H1 (cell line): ENCODE measurements at places on chromosomes 12 and 14. TPM values are rescaled to one million over a fixed set of nuclear protein-coding genes. Genes with fewer than 3 reads are reported as not detected.

DNA sequence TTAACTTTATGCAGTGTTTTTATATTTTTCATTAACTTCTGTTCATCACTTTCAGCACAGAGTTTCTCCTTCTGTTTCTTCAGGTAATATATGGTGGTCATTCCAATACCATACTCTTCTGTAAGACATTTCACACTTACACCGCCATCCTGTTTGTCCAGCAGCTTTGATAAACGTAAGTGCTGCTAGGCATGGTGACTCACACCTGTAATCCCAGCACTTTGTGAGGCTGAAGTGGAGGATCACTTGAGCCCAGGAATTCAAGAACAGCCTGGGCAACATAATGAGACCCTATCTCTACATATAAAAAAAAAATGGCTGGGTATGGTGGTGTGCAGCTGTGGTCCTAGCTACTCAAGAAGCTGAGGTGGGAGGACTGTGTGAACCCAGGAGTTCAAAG, 55.8 kb downstream of the EXOC5 start:
- DNase-seq = no peak

- no peak for DNase-seq
These were observed 491.8 kb downstream of the PCNX1 start for GRCh38 chr14:71399057-71399487.

DNA sequence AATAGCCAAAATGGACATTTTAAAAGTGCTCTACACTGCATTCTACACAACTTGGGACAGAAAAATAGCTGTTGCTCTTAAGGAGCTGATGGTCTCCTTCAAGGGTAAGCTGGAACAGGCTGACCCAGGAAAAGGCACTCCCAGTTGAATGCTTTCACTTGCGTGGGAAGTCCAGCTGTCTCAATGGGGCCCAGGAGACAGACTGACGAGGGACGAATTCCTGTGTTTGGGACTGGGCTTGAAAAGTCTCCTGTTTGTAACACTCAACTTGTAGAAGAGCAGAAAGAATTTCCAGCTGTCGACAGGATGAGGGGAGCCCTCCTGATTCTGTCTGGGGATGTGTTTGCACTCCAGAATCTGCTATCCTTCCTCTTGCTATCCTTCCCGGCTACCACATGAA, 180.8 kb downstream of the ZFP36L1 start:
- DNase-seq = no peak

DNA sequence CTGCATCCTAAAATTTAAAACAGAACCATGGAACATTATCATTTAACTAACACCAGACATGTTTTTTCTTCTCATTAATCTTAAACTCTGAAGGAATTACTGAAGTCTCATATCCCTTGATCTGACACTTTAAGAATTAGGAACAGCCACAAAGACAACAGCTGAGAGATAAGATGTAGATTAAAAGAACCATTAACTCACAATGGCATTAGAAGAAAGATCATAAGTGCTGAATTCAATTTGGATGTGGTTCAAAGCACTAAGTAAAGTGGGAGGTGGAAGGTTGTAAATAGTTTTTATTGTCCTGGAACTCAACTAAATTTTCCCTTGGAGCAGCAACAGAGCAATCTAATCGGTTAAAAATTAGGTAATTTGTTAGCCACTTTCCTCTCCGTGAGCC, 199.0 kb upstream of the ATP2B1 start:
- no peak for DNase-seq

- DNase-seq = no peak
These were observed 167.9 kb downstream of the FSCB start for GRCh38 chr14:44339231-44339630.

- no peak for DNase-seq
These were observed 149.0 kb downstream of the EFCAB11 start for GRCh38 chr14:89805501-89805900.

Gene CLEC4D
- total RNA-seq = not detected in 2 replicates

Gene CLEC1B
- total RNA-seq = not detected in 2 replicates

Gene LRP6
- total RNA-seq = 73.2 and 74.0 TPM in 2 replicates
